ENCODE measurements at places on chromosomes 1 and 21.

DNA sequence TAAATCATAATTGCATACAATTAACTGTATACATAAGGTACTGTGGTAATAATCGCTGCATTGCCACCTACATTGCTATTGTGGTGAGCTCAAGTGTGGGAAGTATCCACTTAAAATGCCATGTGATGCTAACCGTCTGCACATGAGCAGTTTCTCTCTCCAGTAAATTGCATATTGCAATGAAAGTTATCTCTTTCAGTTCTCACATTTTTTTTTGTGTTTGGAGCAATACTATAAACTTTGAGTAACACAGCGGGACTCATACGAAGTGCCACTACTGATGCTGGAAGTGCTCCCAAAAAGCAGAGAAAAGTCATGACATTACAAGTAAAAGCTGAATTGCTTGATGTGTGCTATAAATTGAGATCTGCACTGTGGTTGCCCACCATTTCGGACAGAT is 38.5 kb downstream of the DISC1 start:
- no peak for DNase-seq

DNA sequence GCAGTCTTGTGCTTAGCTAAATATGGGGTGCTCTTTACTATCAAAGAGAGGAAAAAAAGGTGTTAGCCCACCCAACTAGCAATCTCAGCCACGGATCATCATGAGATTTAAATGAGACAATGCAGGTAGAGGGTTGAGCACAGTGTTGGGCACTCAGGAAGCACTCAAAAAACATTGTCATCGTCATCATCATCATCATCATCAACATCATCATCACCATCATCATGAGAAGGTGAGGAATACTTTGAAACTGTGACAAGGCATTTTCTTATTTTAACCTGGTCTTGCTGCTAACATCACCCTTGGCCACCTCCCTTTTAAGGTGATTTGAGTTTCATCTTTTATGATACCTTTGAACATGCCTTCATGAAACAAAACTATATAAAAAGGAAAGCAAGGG is 3.3 kb upstream of the MAPKAPK2 start:
- no peak for DNase-seq

GRCh38 chr1:212104586-212105325 is 69.2 kb downstream of the DTL start:
- DNase-seq, result no peak

GRCh38 chr1:33768106-33768505 is 95.8 kb upstream of the HMGB4 start:
- DNase-seq, result no peak

DNA sequence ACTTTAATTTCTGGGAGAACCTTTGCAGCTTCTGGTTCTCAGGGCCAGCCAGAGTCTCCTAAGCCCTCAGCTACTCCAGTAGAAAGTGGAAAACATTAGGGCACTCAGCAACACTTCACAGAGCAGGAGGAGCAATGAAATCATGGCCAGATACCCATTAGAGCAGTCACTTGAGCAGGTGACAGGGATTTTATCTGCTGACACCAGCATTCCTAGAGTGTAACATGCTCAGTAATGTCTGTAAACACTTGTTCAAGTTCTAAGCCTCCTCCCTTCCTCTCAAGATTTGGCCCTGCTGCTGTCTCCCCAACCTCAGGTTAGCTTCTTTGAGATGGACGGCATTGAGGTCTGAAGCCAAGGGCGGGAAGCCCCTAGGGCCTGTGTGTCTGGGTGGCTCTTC is 218.0 kb downstream of the GRIK3 start:
- DNase-seq, result no peak

DNA sequence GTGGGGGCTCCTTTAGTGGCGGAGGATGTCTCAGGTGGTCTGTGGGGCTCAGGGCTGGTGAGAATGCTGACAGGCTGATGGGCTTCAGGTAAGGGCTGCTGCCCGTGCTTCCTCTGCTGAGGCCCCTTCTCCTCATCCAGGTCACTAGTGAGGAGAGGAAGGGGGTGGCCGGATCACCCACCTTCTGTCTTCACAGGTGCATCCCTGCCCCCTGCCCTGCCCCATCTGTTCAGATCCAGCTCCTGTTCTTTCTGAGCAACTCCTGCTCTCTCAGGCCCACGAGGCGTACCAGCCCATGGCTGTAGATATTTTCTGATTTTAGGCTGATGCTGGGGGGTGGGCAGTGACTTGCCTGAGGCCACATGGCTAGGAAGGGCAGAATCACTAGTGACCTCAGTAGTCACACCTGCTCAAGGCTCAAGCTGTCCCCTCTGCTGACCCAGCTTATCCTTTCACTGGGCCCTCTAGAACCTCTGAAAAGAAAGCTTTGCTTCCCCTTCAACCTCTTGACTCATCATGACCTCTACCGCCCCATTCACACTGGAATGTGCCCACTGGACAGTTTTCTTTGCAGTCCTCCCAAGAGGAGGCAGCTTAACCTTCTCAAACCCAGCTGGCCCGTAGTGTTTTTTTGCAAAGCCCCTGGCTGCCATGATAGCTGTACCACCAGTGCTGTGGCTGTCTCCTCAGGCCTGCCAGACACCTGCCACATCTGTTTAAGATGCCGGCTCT is 14.8 kb downstream of the DCST2 start:
- no peak for DNase-seq

GRCh38 chr1:19828546-19828945 is 13.5 kb upstream of the RNF186 start:
- DNase-seq, result no peak

DNA sequence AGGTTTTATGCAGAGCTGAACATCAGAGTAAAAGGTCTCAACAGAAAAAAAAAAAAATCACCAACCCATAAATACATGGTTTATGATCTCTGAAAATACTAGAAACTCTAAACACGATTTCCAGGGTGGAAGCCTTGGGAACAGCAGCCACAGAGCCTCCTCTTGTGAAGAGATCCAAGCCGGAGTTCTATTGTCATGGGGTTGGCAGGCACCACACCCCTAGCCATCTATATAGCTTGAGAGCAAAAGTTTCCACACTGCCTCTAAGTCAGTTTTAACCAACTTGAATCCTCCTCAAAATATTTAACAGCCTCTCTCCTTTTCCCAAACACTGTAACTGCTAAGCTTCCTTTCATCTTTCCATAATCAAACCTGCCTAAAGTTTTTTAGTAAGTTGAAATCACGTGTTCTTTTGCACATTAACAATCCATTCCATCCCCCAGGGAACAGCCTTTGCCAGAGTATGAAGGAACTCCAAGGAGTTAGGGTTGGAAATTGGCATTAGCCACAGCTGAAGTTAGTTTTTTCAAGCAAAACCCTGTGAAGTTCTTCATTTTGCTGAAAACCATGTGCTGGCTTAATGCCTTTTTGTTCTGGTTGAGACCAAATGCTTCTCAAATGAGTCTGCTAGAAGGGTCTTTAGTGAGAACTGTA is 13.8 kb upstream of the SEC16B start:
- DNase-seq, result no peak

GRCh38 chr1:71561206-71561605 is 480.4 kb upstream of the ZRANB2 start:
- no peak for DNase-seq

GRCh38 chr1:155008015-155008941 is 5.7 kb downstream of the ZBTB7B start:
- no peak for DNase-seq

- DNase-seq, result no peak
Observed at GRCh38 chr1:184493987-184494388, 107.2 kb downstream of the C1orf21 start.

GRCh38 chr1:152141971-152142584 is 16.9 kb downstream of the RPTN start:
- no peak for DNase-seq

GRCh38 chr1:61568460-61569302 is 156.3 kb downstream of the TM2D1 start:
- DNase-seq, result no peak

- DNase-seq, result peak; percentile 63
Observed at GRCh38 chr21:43362321-43362791, 64.6 kb downstream of the SIK1 start.

GRCh38 chr1:7290971-7291970 is 479.8 kb upstream of the VAMP3 start:
- DNase-seq, result no peak

GRCh38 chr1:183270541-183271141 is 84.6 kb downstream of the LAMC2 start:
- no peak for DNase-seq

GRCh38 chr1:163174524-163175437 is 27.9 kb downstream of the RGS5 start:
- DNase-seq, result no peak

- DNase-seq, result no peak
Observed at GRCh38 chr1:3639397-3639911, 10.4 kb downstream of the WRAP73 start.

DNA sequence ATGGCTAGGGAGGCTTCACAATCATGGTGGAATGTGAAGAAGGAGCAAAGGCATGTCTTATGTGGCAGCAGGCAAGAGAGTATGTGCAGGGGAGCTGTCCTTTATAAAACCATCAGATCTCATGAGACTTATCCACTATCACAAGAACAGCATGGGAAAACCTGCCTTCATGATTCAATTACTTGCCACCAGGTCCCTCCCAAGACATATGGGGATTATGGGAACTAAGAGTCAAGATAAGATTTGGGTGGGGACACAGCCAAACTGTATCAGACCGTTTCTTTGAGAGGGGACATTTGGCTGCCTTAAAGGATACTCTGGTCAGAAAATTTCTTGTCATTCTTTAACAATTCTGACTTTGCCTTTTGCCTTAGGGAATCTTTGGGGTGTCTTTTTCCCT is 3.2 kb upstream of the XPR1 start:
- DNase-seq, result no peak

GRCh38 chr21:38472412-38473108 is 25.7 kb downstream of the ERG start:
- DNase-seq, result no peak

- no peak for DNase-seq
Observed at GRCh38 chr1:98638185-98638584, 23.3 kb upstream of the SNX7 start.

GRCh38 chr21:44348861-44349260 is 4.6 kb upstream of the TRPM2 start:
- no peak for DNase-seq

DNA sequence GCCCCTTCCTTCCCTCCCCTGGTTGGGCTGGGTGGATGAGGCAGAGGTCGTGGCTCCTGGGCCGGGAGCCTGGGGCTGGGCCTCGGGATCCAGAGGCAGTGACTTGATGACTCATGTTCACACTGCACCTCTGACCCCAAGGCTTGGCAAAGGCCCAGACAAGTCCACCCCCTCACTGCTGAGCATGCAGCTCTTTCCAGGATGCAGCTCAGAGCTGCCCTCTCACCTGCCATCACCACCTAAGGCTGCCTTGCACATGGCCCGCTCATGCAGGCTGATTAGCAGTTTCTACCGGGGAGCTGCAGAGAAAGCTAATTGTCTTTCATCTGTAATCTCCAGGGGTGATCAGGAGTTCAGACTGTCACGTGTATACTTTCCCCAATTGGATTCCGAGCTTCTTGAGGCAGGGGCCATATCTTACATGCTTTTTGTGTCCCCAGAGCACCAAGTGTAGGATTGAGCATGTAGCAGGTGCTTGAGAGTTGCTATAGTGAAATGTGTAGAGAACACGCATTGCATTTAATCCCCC is 62.1 kb downstream of the LRRN2 start:
- no peak for DNase-seq

GRCh38 chr1:103187673-103188072 is 79.4 kb upstream of the COL11A1 start:
- DNase-seq, result no peak

GRCh38 chr21:45317398-45318145 is 29.9 kb upstream of the POFUT2 start:
- no peak for DNase-seq

DNA sequence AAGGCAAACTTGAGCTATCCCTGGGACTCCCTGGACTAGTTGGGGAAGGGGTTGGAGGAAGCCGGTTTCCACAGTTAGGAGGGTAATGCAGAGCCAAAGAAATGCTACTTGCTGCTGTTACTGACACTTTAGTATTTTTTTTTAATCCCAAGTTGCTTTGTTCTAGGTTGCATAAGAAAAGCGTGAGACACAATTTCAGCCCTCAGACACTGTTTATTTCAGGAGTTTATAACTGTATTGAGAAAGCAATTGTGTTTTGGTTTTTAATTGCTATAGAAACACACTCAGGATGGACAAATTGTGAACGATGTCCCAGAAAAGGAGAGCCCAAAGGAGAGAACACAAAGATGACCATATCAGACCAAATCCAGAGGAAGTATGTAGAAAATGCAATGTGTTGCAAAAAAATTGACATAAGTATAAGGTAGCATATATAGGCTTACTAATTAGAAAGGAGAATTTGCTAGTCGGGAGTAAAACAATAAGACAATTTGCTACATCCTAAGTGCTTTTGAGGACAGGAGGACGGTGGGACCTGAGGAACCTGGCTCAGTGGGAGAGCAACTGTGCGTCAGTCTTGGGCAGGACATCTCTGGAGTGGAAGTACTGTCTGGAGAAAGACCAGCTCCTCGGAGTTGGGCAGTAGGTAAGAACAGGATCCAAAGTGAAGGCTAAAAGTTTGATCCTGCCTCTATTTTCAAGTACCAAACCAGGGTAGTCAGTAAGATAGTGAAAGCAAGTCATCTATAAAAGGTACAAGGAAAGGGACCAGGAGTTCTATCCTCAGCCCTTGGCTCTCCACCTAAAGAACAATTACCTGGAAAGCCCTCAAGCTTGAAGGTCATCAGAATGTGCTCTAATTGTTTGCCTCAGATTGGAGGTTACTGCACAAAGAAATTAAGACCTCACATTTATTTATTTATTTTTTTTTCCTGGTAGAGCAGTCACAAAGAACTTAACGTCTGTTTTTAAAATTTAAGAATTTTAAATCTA is 39.9 kb downstream of the DIPK1A start:
- DNase-seq, result no peak

DNA sequence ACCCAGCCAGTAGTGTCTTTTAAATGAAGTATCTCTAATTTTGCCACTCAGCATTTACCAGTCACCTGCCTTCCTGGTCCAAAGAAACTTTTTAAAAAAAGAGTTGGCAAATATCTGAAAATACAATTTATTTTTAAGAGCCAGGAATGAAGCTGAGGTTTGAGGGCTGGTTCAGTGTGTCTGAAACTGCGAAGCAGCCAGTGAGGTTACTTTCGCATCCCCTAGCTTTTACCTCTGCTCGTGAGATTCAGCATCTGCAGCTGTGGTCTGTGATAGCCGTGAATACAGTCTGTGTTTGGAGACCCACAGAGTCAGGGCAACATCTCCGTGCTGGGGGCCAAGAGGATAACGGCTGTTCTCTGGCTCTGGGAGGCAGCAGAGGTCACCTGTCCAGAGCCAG is 21.3 kb upstream of the KCNAB2 start:
- no peak for DNase-seq

DNA sequence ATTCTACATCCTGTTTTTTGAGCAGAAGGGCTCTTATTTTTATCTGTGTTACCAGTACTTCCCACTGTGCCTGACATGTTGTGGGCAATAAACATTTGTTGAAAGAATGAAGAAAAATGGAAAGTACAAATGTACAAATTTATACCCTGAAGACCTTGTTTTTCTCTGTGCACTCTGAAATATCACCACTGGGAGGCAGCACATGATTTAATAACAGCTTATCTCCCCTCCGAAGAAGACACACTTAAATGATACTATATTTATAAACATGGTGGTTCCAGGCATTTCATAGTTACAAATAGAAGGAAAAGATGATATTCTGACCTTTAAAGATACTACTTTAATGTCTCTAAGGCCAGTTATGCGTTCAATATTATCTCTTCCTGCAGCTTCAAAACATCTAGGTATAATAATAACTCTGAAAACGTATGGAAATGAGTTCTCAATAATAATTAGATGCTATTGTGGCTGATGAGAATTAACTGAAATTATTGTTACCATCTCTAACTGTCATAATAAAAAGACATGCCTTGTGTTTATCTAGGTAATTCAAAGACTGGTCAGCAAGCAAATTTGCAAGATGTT is 12.8 kb downstream of the DYNLT5 start:
- no peak for DNase-seq

All from activated T-helper 1 cell treated with Interleukin-2 at 50 U/mL for 16 hours (primary cell).